ENCODE measurements at places on chromosomes 4 and X.

- no peak for DNase-seq
These were observed 3.6 kb upstream of the NXT2 start for GRCh38 chrX:109533005-109533404.

- no peak for DNase-seq
These were observed 177.6 kb upstream of the SPRY1 start for GRCh38 chr4:123218981-123219380.

- DNase-seq = no peak
These were observed 240.4 kb upstream of the TET2 start for GRCh38 chr4:104906276-104906675.

GRCh38 chr4:33737726-33738125 is 2506.6 kb downstream of the ARAP2 start:
- DNase-seq = no peak

DNA sequence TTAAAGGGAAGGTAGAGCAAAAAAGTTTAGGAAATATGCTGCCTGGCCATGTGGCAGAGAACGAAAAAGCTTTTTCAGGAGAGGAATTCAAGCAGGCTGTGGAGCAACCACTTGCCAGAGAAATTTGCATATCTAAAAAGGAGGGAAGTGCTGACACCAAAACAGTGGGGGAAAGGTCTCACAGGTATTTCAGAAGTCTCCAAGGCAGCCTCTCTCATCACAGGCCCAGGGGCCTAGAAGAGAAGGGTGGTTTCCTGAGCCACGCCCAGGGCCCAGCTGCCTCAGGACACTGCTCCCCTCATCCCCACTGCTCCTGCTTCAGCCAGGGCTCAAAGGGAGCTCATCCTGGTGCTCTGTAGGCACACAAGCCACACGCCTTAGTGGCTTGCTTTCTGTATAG is 29.9 kb upstream of the STS start:
- DNase-seq = no peak

GRCh38 chr4:848307-848691 is 22.4 kb upstream of the CPLX1 start:
- DNase-seq = no peak

Data from effector memory CD8-positive, alpha-beta T cell (primary cell).